Caco-2 (cell line): ENCODE measurements at places on chromosomes 1 and 21.

- no peak for DNase-seq
Observed at GRCh38 chr1:160022330-160023310, 9.2 kb downstream of the PIGM start.

DNA sequence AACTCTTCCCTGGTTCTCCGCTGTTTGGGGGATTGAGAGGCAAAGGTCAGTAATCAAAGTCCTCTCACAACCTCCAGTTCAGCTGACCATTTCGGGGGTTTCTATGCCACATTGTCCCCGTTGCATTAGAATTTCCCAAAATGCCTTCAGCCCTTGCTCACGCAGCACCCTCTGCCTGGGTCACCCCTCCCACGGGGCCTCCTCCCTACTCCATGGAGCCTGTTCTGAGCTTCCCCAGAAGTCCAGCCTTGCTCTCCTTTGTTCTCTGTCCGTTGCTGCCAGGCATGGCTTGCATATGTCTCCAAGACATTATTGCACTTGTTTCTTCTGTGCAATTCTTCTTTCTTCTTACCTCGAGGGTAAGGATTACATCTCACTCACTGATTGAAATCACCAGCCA lies 16.5 kb downstream of the DMRTB1 start:
- no peak for DNase-seq

DNA sequence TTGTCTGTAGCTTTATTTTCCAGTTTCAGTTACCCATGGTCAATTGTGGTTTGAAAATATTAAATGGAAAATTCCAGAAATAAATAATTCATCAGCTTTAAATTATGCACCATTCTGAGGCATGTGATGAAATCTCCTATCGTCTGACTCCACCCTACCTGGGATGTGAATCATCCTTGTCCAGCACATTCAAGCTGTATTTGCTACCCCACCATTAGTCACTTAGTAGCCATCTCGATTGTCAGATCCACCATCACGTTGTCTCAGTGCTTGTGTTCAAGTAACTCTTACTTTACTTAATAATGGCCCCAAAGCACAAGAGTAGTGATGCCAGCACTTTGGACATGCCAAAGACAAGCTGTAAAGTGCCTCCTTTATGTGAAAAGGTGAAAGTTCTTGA lies 4.0 kb downstream of the STPG1 start:
- DNase-seq = no peak

DNA sequence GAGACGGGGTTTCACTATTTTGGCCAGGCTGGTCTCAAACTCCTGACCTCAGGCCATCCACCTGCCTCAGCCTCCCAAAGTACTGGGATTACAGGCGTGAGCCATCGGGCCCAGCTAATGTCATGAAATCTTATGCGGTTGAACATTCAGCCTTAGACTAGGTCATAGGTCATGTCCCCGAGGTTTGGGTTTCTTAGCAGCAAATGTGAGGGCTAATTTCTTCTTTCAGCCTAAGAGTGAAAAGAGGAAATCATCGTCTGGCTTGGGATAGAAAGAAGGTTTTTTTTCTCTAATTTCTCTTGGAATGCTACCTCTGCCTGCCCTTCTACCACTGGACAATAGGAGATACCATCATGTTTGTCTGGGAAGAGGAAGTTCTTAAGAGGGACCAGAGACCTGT lies 18.0 kb upstream of the PIK3CD start:
- no peak for DNase-seq

- DNase-seq = peak; percentile 77
Observed at GRCh38 chr1:53343831-53344668, 16.2 kb upstream of the LRP8 start.

DNA sequence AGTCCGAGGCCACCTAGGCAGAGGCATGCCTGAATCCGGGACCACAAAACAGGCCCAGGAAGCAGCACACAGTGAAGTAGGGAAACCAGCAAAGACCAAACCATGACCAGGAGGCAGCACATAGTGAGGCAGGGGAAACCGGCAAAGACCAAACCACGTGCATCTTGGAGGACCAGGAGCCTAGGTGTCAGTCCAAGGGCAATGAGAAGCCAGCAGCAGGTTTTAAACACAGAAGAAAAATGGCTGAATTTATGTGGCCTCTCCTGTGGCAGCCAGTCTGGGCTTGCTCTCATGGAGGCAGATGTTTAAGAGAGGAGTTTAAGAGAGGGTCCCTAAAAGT lies 42.5 kb downstream of the NPHP4 start:
- DNase-seq = no peak

DNA sequence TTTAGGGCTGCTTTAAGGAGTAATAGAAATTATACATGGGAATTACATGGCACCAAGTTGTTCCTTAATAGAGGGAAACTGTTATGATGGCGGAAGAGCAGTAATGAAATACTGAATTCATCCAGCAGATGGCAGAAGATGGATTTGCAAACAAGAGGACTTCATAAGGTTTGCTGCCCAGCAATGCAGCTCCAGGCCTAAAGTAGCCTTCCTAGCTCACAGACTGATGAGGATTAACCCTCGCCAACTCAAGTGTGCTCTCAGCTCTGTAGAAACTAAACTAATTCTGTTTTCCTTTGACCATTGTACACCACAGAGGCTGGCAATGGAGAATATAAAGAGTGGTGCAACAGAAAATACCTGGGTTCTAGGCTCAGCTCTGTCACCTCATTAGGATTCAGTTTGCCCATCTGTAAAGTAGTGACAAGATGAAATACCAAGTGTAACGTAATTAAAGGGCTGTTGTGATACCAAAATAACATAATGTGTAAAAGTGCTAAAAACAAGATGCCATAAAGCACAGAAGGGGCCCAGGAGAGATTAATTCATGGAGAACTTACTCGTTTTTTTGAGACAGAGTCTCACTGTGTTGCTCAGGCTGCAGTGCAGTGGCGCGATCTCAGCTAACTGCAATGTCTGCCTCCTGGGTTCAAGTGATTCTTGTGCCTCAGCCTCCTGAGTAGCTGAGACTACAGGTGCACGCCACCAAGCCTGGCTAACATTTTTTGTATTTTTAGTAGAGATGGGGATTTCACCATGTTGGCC lies 102.4 kb upstream of the SERBP1 start:
- DNase-seq = peak; percentile 49

DNA sequence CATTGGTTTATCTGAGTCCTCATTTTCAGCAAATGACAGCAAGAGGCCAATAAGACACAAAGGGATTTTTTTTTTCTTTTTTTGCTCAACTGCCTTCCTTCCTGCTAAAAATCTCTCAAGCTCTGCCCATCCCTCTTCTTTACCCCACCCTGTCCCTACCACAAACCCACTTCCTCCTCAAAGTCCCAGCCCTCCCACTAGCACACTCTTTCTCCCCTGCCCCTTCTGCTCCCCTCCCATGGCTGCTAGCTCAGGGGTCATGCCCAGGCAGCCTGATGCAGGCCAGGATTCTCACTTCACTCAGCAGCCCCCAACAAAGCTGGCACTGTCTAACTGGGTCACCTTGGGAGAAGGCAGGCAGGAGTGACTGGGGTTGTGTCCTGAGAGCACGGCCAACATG lies 28.8 kb upstream of the PPP2R5A start:
- no peak for DNase-seq

DNA sequence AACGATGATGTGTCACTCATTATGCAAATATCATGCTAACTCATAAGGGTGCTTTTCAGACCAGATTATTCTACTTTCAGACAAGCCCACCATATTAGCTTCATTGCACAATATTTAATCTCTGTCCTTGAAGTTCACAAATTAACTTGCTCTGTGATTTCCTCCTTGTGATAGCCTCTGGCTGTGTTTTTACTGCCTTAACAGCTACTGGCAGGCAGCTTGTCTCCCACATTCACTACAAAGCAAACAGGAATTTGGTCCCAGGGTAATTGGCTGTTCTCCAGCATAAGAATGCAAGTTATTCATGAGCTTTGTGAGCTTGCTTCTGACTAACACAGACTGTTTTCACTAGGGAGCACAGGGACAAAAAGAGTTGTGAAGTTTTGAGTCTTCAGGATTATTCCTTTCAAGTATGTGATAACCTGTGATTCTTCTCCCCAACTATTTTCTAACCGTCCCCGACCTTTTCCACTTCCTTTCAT lies 87.9 kb upstream of the HMCN1 start:
- peak; percentile 90 for DNase-seq

DNA sequence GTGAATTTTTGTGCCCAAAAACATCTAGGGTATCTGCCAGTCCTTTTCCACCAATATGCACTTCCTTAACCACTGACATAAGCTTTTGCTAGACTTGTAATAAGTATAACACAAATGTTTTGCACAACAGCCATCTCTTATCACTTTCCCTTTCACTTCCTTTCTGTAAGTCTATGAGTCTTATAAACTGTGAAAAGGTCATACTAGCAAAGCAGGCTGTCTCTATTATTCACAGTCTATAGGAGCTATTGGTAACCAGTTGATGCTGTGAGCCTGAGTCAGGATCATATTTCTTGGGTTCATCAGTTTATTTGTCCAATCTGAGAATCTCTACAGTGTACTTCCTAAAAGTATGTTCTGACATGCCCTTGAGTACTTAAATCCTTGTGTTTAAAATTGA lies 172.6 kb downstream of the CHRM3 start:
- DNase-seq = no peak

GRCh38 chr21:31161157-31161556 lies 122.9 kb upstream of the KRTAP19-8 start:
- DNase-seq = no peak

- no peak for DNase-seq
Observed at GRCh38 chr1:9400425-9401079, 107.9 kb downstream of the SPSB1 start.

DNA sequence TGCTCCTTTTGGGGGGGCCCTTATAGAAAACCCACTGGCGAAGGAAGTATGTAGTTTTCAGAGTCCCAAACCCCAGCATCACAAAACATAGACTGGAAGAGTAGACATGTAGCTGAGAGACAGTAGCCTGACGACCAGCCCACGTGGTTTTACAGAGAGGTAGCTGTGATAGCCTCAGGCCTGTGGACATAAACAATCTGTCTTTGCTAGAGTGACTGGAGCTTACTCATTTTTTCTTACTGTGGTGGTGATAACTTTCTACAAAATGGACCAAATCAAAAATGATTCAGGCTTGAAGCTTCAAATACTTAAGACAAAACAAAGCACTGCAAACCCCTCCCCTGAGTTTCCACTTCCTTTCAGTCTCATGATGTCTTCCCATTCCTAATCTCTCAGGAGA lies 497.0 kb downstream of the RWDD3 start:
- no peak for DNase-seq

DNA sequence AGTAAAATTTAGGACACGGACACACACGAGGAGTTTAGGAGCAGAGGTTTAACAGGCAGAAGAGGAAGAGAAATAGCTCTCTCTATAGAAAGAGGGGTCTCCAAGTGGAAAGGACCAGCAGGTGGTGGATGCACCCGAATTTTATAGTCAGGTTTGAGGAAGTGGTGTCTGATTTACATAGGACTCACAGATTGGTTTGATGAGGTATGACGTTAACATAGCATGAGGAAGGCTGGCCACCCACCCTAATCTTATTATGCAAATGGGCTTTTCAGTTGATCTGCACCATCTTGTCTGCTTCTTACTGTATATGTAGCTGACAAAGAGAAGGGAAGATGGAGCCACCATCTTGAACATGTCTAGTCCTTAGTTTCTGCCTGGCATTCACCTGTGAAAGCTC lies 52.5 kb upstream of the RGS2 start:
- no peak for DNase-seq

GRCh38 chr21:42162831-42163510 lies 56.0 kb upstream of the ABCG1 start:
- no peak for DNase-seq

DNA sequence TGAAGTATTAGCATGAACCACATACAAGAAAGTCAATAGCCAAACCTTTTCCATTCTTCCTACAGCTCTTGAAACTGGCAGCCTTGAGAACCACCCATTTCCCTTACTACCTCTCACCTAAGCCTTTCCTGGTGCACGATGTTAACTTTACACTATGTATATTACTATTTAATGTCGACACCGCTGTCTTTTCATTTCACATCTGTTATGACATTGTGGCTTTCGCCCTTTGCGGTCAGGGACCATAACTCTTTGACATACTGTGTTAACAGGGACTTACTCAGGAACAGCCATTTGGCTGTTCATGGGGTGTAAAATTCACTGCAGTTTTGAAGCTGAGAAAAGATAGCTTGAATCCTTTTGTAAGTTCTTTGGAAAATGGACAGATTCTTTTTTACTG lies 21.1 kb upstream of the GPR88 start:
- DNase-seq = no peak

GRCh38 chr1:15261155-15262002 lies 14.4 kb downstream of the FHAD1 start:
- DNase-seq = no peak

- DNase-seq = no peak
Observed at GRCh38 chr1:204115116-204115515, 36.7 kb downstream of the ETNK2 start.

GRCh38 chr1:208909011-208909984 lies 665.1 kb upstream of the PLXNA2 start:
- no peak for DNase-seq

DNA sequence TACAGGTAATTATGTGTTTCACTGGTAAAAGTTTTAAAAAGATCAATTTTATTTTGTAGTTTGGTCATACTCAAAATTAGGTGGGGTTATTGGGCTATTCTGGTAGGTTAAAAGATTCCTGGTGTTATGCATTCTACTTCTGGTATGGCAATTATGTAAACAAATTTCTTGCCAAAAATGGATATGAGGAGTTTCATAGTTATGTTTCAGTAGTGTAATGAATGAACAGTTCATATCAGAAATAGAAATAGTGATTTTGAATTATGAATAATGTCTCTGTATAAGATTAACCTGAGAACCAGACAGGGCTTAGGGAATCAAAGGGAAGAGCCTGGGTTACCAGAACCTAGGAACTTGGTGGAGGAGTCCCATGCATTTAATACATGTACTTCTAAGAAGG lies 15.9 kb downstream of the ATF6 start:
- no peak for DNase-seq

DNA sequence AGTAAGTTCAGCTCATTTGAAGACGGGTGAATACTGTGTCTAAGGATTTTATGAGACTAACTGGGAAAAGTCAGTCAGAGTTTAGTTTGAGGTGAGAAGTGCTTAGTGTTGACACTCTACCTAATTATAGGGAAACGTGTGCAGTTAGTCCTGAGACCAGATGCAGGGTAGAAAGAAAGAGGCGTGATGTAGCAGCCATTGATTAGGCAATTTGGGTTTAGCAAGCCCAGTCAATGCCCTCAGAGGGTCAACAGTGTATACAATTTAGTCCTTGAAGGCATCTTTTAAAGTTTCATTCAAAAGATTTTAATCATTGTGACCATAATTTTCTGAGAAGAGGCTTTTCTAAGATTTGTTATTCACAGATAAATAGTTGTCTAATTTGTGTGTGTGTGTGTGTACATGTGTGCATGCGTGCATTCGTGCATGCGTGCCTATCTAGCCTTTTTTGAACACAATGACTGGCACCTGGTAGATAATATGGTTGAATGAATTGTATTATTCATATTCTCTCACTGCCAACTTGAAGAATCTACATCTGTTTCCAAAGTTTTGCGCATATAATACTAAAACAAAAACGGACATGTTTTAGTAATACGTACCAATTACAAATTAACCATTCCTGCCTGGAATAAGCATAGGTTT lies 332.9 kb downstream of the SRGAP2C start:
- DNase-seq = no peak

GRCh38 chr1:20365421-20366055 lies 74.9 kb downstream of the VWA5B1 start:
- no peak for DNase-seq
